ENCODE measurements at places on chromosomes 16 and 17.

GRCh38 chr17:47698749-47699535, 5.0 kb downstream of the TBKBP1 start:
- peak; percentile 91 for DNase-seq

GRCh38 chr17:31373150-31374093, 18.1 kb upstream of the RAB11FIP4 start:
- no peak for DNase-seq

DNA sequence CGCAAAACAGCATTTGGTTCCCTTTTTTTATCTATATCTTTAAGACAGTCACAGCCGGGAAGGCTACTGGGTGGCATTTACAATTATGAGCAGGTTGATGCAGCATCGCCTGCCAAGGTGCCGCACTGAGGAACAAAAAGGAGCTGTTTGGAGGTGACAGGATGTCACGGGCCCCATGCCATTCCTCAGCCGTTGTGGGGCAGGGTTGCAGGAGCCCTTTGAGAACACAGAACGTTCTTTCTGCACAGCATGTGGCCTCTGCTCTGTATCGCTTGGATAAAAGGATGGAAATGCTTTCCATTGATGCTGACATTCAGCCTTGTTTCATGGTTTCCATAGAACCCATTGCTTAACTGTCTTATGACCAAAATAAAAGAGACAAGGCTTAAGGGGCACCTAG, 141.9 kb upstream of the CDH5 start:
- DNase-seq: no peak

DNA sequence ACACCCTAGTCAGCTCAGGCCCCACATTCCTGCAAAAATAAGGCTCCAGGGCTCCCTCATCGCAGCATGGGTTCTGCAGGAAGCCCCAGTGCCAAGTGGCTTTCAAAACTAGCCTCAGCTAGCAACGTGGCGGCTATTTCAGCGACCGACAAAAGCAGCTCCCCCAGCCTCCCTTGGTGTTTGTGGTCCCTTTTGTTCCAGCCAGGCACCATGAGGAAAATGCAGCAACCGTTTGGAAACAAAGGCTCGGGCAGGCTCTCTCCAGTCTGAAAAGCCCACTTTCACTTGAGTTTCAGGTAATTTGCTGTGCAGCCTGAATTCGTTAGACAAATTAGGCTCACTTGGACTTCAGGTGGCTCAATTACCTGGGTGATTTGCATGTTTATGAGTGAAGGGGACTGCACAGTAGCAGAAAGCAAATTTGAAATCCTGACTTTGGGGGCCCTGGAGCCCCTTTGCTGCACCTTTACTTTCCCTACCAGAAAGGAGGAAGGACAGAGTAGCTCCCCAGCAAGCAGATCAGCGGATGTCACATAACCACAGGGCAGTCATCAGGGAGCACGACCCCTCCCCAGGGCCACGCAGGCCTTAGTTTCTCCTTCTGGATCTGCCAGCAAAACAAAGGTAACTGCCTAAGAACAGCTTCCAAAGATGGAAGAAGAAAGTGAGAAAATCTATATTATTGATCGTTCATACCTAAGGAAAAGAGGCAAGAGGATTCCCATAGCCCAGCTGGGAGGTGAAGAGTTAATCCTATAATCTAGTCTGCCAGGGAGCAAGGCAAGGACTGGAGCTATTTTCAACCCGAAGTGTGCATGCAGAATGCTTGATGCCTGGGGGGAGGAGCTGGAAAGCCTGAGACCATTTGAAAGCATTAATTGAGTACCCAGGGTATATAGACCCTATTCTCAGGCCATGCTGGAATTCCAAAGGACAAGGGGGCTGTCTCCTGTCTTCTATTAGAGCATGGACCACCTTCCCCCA, 143.1 kb upstream of the SDK2 start:
- DNase-seq: no peak

GRCh38 chr17:21242780-21243515, 10.3 kb downstream of the NATD1 start:
- DNase-seq: peak; percentile 73

- no peak for DNase-seq
These were observed 16.6 kb downstream of the CCL4 start for GRCh38 chr17:36120221-36120620.

- DNase-seq: peak; percentile 69
These were observed 17.5 kb upstream of the C17orf78 start for GRCh38 chr17:37358098-37358829.

- no peak for DNase-seq
These were observed 14.7 kb downstream of the TNS4 start for GRCh38 chr17:40486522-40487370.

GRCh38 chr16:55100100-55100499, 169.4 kb downstream of the IRX5 start:
- no peak for DNase-seq

- no peak for DNase-seq
These were observed 3.0 kb upstream of the NRN1L start for GRCh38 chr16:67881621-67882161.

- no peak for DNase-seq
These were observed 4.1 kb downstream of the CCL2 start for GRCh38 chr17:34259146-34259545.

DNA sequence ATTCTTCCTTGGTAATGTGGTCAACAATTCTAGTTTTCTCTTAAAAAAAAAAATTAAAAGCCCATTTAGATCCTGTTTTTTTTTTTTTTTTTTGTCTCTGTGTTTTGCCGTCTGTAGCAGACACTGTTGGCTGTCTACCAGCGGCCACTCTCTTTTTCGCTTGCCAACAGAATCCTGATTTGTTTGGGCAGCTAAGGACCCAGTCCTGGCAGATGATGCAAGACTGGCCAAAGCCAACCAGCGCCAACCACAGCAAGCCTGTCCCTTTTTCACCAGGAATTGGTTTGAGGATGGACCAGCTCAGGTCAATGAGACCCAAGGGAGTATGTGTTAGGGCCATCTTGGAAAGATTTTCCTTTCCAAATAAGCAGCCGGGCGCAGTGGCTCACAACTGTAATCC, 28.2 kb downstream of the ST3GAL2 start:
- no peak for DNase-seq

DNA sequence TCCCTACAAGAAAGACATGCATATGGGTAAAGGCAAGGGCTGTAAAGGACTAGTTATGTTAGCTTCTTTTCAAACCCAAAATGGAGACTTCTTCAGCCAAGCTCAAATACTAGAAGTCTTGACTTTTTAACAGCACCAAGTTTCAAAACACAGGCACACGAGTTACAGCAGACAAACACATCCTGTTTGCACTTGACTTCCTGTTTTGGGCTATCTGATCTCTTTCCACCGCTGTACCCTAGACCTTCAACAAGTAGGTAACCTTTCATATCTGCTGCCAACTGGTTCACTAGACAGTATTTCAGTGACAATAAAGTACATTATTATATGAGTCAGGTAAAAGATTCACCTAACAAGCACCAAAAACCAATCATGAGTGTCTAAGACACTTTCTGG, 12.3 kb downstream of the RFFL start:
- DNase-seq: no peak

GRCh38 chr16:11759163-11759834, 16.6 kb upstream of the TXNDC11 start:
- no peak for DNase-seq

DNA sequence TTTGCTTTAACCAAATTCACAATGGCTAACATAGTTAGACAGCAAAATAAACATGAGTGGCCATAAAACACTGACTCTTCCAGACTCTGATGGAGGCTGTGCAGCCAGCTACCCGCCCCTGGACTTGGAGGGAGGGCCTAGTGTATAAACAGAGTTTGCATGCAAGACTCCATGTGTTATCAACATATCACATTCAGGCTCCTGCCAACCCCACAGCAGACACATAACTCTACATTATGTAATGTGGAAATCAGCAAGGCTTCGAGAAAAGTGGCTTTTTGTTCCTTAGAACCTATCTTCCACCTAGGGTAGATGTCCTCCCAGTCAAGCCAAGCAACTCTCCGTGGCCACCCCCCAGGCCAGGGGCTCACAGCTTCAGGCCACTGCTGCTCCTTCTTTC, 19.3 kb upstream of the SOX9 start:
- DNase-seq: no peak

- DNase-seq: no peak
These were observed 41.7 kb downstream of the PIPOX start for GRCh38 chr17:29084541-29085146.

GRCh38 chr17:35799942-35800341, 4.5 kb upstream of the MMP28 start:
- DNase-seq: no peak

GRCh38 chr16:12800817-12801216, 2.9 kb downstream of the CPPED1 start:
- no peak for DNase-seq

- no peak for DNase-seq
These were observed 12.4 kb downstream of the ITGB3 start for GRCh38 chr17:47265983-47266541.

DNA sequence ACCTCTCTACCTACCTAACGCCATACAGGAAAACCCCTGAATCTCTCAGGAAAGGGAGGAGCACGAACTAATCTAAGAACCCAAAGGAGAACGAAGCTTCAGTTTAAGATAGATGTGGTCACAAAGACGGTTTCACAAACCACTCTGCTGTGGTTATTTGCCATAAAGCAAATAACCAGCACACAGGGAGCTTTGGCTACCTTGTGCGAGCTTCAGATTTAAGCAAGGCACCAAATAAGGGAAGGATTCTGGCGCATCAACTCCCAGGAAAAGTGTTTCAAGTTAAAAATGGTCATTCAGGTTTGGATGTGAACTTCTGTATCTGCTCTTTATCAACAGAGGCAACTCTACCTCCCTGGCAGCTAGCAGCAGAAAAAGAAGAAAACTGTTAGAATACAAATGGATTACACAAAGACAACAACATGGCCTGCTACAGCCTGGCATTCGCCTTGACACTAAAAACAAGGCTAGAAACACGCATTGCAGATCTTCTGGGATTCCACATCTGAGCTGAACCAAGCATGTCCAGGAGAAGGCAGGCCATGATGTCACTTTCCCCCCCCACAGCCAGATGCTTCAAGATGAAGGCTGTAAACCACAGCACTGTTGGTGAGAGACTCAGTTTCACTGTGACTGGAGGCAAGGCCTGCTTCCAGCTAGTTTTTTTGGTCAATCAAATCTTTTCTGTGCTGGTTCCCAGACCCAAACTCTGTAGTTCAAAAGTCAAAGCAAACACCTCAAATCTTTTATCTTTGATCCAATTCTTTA, 43.6 kb downstream of the SMG6 start:
- no peak for DNase-seq

DNA sequence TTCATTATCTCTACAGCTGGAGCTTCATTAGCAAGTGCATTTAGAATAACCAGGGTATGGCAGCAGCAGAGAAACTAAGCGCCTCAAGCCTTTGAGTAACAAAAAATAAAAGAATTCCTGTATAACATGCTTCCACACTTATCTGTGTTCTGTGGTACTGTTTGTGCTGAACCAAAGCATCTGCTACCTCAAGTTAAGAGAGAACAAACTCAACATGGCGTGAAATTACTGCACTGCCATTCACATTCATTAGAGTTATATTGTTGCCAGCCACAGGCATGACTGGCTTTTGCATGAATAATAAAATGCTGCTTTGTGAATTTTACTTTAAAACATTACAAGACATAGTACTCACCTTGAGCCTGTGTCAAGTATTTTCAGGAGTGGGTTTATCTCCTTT, 76.6 kb downstream of the NLK start:
- no peak for DNase-seq

- no peak for DNase-seq
These were observed 709 bp upstream of the MRPL28 start for GRCh38 chr16:370979-371514.
